ENCODE measurements at places on chromosomes 6 and 20. TPM values are rescaled to one million over a fixed set of nuclear protein-coding genes. Genes with fewer than 3 reads are reported as not detected.

DNA sequence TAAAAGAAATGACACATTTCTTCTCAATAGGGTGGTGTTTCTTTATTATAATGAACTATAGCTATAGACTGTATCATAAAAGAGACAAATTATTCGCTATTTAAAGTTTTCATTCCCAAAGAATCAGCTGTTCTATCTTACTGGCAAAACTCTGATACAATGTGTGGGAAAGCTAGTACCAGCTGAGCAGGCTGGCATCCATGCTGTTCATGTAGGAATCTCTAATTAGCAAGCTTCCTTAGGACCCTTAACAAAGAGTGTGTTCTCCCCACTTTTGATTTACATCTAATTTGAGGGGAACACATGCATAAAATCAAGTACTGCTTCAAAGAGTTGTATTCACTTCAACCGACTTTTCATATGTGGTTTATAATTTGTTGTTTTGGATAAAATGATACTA, 13.2 kb downstream of the STX16 start:
- DNase-seq: no peak

DNA sequence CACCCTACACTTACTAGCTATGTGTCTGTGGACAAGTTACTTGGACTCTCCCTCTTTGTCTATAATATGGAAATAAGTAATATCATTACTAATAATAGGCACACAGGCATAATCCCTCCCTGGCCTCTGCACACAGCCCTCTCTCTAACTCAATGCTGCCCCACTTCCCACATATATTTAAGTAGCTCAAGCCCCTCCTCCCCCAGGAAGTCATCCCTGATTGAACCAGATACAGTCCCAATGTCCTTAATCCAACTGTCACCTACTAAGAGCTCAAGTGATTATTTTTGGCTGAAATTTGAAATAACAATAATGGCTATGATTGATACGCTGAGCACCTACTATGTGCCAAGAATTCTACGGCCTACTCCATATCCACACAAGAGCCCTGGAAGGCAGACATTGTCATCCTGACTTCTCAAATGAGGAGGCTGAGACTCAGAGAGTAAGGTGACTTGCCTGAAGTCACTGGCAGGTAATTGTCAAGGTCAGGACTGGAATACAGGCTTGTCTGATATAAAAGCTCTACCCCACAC, 29.4 kb downstream of the MRPL14 start:
- DNase-seq: no peak

SIRPD gene
- total RNA-seq: not detected

- no peak for DNase-seq
Observed at GRCh38 chr20:39849664-39850063, 839.4 kb downstream of the MAFB start.

GRCh38 chr20:46850416-46850815, 44.2 kb upstream of the EYA2 start:
- no peak for DNase-seq

DNA sequence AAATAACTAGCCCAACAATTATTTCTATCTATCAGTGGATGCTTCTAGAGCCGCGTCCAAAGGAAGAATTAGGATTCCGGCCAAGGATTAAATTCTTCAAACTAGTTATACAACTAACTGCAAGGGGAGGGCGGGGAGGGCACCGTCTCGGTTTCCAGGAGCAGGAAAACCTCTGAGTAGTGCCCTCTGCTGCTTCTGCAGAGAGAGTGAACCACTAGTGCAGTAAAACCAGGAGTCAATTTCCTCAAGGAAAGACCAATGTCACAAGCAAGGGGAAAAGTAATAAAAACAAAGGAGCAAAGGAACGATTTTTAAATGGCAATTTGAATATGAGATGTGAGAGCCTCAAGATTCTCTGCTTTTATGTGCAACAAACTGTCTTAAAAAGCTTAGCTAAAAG, 16.5 kb upstream of the UBE2J1 start:
- DNase-seq: peak; percentile 58

GRCh38 chr6:147061252-147061651, 143.0 kb upstream of the STXBP5 start:
- no peak for DNase-seq

- peak; percentile 94 for DNase-seq
Observed at GRCh38 chr6:154343473-154344308, 12.9 kb downstream of the IPCEF1 start.

- DNase-seq: no peak
Observed at GRCh38 chr6:163640641-163641040, 226.1 kb downstream of the QKI start.

DNA sequence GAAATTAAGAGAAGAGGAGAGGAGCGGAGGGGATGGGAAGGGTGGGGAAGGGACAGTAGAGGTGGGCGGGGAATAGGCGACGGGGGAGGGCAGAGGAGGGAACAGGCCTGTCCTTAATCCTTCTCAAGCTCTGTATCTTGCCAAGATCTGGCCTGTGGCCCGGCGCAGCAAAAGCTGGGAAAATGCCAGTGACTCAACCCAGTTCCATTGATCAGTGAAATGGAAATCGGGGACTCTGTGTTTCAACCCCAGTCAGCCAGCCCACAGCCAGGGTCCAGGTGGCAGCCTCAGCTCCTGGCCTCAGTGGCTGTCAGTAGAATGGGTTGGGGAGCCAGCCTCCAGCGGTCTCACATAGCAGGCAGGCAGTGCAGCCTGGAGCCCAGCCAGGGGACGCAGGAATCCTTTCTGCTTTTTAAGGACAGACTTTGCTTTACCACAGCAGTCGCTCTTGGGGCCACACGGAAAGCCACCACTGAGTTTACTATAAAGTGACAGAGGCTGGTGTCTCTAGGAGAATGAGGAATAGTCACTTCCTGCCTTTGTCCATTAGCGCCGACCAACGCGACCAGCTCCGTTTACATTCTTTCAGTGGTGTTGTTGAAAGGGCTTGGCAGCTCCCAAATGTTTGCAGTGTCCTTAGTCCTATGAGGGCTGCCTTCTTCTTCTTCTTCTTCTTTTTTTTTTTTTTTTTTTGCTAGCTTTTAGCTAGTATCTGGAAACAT, 128.0 kb downstream of the RIN2 start:
- DNase-seq: peak; percentile 29

GRCh38 chr20:14685183-14685582, 347.8 kb upstream of the FLRT3 start:
- no peak for DNase-seq

DUSP15 gene
- 6.7 TPM for total RNA-seq

GRCh38 chr20:32205843-32206759, 1.4 kb downstream of the PLAGL2 start:
- DNase-seq: no peak

- no peak for DNase-seq
Observed at GRCh38 chr6:64926051-64926450, 781.0 kb downstream of the EYS start.

- no peak for DNase-seq
Observed at GRCh38 chr6:56017198-56017597, 141.8 kb upstream of the BMP5 start.
